ENCODE measurements at places on chromosomes 3 and 15.

GRCh38 chr3:46664971-46665762 is 28.3 kb downstream of the ALS2CL start:
- H3K4me3 ChIP-seq = no peak overlapping the region
- H3K27me3 ChIP-seq = no peaks in the 10 kb centered on the region
- DNase-seq = no peak
- no peak overlapping the region for H3K27ac ChIP-seq
- no peaks in the 10 kb centered on the region for H3K36me3 ChIP-seq

DNA sequence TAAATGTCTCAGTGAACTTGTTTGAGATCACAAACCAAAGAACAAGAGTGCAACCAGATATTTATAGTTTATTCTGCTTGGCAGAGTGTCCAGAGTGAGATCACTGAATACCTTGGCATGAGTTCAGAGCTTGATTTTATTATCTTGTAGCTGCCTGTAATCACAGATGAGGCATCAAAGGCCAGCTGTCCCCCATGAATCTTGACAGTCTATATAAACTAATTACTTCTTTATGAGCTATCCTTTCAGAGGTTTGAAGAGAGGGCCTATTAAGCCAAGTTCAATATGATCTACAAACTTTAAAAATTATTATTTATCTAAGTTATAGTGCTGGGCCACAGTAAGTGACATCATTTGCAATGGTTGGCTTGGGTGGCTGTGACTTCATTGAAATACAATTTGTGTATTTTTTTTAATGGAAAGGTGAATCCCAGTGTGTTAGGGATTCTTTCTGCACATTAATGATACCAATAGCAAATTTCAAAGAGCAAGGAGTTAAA is 251.5 kb downstream of the CLSTN2 start:
- DNase-seq = no peak
- no peaks in the 10 kb centered on the region for H3K36me3 ChIP-seq
- no peak overlapping the region for H3K27ac ChIP-seq
- H3K4me3 ChIP-seq = no peak overlapping the region

- peaks cover 29% of the 10 kb centered on the region for H3K36me3 ChIP-seq
- H3K27me3 ChIP-seq = no peaks in the 10 kb centered on the region
- H3K4me1 ChIP-seq = peaks cover 50% of the 10 kb centered on the region
- no peak overlapping the region for H3K27ac ChIP-seq
- DNase-seq = no peak
Measured at GRCh38 chr3:101377209-101377608, 56.8 kb upstream of the IMPG2 start.

DNA sequence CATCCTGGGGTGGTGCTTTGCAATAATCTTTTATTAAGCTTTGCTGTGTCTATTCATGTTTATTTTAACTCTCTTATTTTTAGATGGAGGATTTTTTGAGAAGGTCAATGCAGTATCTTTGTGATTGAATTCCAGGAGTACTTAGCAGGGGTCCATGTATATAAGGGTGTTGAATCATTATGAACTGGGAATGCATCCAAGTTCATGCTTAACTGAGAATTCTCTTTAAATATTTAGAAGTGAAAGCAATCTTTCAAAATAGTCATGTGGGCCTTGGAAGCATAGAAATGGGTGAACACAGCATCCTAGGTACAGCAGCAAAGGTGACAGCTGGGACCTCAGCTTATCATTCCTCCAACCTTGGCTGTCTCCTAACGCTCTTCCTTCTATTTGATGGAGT is 27.3 kb downstream of the SPTSSB start:
- peaks cover 11% of the 10 kb centered on the region for H3K4me1 ChIP-seq
- no peaks in the 10 kb centered on the region for H3K36me3 ChIP-seq
- no peak for DNase-seq
- H3K27ac ChIP-seq = no peak overlapping the region
- no peak overlapping the region for H3K4me3 ChIP-seq

DNA sequence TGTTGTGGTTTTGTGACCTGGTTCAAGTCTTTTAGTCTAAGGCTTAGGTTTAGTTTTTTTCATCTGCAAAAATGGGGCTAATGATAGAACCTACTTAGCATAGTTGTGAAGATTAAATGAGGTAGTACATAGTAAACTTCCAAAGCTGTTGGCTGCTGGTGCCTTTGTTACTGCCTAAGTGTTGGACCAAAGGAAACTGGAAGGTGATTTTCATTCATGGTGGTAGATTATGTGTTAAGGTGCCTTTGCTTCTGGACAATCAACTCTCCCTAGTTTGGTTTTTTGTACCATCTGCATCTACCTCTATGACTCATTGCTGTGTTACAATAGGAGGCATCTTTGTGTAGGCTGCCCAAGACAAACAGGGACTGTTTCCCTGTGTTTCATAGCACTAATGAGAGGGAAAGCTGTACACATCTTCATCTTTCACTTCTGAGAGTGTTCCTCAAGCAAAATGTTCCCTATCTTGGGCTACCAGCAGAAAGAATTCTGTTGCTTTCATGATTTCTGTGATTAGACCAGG is 3.2 kb downstream of the MAP2K1 start:
- peak overlapping the region; percentile 95 for H3K4me3 ChIP-seq
- no peaks in the 10 kb centered on the region for H3K27me3 ChIP-seq
- peaks cover 74% of the 10 kb centered on the region for H3K36me3 ChIP-seq
- DNase-seq = no peak
- H3K4me1 ChIP-seq = peaks cover 59% of the 10 kb centered on the region

- peaks cover 16% of the 10 kb centered on the region for H3K36me3 ChIP-seq
- H3K27ac ChIP-seq = peak overlapping the region; percentile 27
- H3K4me3 ChIP-seq = no peak overlapping the region
- H3K27me3 ChIP-seq = no peaks in the 10 kb centered on the region
- no peak for DNase-seq
Measured at GRCh38 chr3:5133239-5134018, 11.3 kb downstream of the ARL8B start.

DNA sequence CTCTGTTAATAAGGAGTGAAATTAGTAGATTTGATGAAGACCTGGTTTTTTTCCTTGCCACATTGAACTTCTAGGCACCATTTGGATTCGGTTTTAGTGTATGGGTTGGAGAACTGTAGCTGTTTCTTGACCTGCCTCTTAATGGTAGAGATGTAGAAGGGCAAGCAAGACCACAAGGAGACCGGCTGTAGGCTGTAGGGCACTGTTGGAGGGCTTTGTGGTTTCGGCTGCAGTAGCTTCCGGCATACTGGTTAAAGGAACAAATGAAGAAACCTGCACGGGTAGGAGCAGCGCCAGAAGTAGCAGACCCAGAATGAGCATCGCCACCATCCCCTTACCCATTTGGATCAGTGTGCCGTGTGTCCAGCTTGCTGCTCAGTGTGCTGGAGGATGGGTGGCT is 7.9 kb downstream of the PCLAF start:
- H3K27ac ChIP-seq = no peak overlapping the region
- DNase-seq = no peak
- H3K27me3 ChIP-seq = no peaks in the 10 kb centered on the region

DNA sequence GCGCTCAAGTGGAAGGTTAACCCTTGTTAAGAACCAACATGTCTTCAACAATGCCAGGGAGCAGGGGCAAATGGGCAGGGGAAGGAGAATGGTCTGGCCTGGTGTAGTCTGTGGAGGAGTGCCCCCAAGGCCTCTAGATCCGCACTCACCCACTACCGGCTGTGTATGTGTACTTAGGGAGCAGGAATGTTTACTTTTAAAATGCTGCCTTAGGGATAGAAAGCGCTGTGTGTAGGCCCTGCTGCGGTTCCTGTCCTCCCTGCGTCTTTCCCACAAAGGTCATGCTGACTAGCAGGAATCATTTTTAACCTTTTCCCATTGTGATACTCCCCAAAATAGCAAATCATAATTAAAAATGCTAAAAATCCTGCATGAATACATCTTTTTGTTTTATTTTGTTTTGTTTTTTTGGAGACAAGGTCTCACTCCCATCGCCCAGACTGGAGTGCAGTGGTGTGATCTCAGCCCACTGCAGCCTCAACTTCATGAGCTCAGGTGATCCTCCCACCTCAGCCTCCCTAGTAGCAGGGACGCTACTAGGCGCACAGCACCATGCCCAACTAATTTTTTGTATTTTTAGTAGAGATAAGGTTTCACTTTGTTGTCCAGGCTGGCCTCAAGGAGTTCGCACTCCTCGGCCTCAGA is 35.9 kb upstream of the CEMIP start:
- H3K4me1 ChIP-seq = no peaks in the 10 kb centered on the region
- no peak overlapping the region for H3K4me3 ChIP-seq
- no peak overlapping the region for H3K27ac ChIP-seq
- H3K36me3 ChIP-seq = peaks cover 11% of the 10 kb centered on the region
- DNase-seq = no peak
- H3K27me3 ChIP-seq = no peaks in the 10 kb centered on the region

- peaks cover 57% of the 10 kb centered on the region for H3K27me3 ChIP-seq
- no peak for DNase-seq
Measured at GRCh38 chr3:194130807-194131589, 5.0 kb upstream of the HES1 start.

- no peak for DNase-seq
- no peak overlapping the region for H3K4me3 ChIP-seq
- no peaks in the 10 kb centered on the region for H3K4me1 ChIP-seq
- peaks cover 5% of the 10 kb centered on the region for H3K27me3 ChIP-seq
Measured at GRCh38 chr15:52980446-52980845, 190.3 kb upstream of the ONECUT1 start.

DNA sequence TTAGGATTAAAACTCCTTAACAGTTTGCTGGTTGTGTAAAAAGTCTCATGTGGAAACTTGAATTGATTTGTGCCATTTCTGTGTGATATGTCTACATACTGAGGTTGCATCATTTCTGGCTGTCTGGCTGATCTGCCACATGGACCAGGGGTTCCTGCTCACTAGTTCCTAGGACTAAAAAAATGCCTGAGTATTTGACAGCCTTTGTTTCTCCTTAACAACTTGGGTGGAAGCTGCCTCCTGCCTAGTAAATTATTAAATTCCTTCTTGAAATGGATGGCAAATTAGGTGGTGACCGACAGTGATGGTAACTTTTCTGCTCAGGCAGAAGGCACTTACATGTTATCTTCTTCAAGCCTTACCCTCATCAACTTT is 226.9 kb upstream of the MRPL3 start:
- H3K4me3 ChIP-seq = no peak overlapping the region
- H3K36me3 ChIP-seq = no peaks in the 10 kb centered on the region
- H3K27ac ChIP-seq = no peak overlapping the region
- peaks cover 15% of the 10 kb centered on the region for H3K4me1 ChIP-seq

DNA sequence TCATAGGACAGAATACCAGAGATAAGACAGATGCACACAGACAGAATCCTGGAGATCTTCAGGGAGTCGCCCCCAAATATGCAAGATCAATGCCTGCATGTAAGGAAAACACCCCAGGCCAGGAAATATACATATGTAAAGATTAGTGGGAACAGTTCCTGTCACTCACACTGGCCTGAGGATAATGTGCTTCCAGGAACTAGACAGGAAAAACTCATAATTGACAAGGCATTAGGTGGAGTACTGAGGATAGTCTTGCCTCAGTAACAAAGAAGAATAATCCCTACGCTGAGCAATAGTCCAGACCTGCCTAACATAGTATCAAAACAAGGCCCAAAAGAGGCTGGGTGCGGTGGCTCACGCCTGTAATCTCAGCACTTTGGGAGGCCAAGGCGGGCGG is 20.4 kb upstream of the B4GALT4 start:
- peaks cover 4% of the 10 kb centered on the region for H3K4me1 ChIP-seq
- H3K27me3 ChIP-seq = no peaks in the 10 kb centered on the region
- H3K27ac ChIP-seq = no peak overlapping the region

GRCh38 chr3:106380232-106380631 is 511.4 kb upstream of the CBLB start:
- H3K4me1 ChIP-seq = peaks cover 2% of the 10 kb centered on the region
- H3K36me3 ChIP-seq = no peaks in the 10 kb centered on the region
- H3K27ac ChIP-seq = no peak overlapping the region
- H3K4me3 ChIP-seq = no peak overlapping the region
- DNase-seq = no peak
